ENCODE measurements at places on chromosomes 7 and 10. TPM values are rescaled to one million over a fixed set of nuclear protein-coding genes. Genes with fewer than 3 reads are reported as not detected.

STK31 gene
- total RNA-seq, result not detected

NEUROG3 gene
- total RNA-seq, result not detected

CCNJ gene
- total RNA-seq, result 2.1 TPM

GRCh38 chr10:91908337-91909116 is 759 bp downstream of the FGFBP3 start:
- peak; percentile 76 for DNase-seq

GRCh38 chr7:139071680-139072079 is 35.8 kb upstream of the ZC3HAV1L start:
- no peak for DNase-seq

DNA sequence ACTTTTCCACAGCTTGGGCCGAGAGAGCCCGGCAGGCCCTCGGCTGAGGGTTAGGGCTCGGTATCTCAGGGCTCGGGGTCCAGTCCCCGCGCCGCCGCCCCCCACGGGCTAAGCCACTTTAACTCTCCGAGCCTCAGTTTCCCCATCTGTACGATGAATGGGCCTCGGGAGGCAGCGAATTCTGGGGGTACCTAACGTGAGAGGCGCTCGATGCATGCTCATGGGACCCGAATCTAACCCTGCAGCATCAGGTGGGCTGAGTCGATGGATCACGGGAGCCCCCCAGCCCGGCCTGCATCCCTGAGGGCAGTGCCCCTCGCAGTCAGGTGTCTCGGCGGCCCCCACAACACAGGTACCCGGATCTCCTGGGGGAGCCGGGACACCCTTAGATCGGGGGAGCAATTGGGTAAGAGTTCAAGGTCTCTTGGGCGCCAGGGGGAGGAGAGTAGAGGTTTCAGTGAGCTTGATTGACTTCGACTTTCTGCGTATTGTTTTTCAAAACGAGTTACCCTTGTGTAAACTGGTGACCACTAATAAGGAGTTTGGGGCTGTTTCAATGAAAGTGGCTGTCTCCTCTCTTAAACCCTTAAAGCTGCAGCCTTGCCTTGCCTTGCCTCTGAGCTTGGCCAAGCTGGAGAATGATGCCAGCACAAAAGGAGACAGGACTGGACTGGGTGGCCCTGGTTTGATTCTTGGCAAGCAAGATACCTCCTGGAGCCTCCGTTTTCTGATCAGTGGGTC is 631 bp downstream of the POR start:
- peak; percentile 45 for DNase-seq

GRCh38 chr10:336247-336646 is 201.0 kb downstream of the ZMYND11 start:
- DNase-seq, result no peak

- DNase-seq, result no peak
These were observed 207.7 kb downstream of the TPK1 start for GRCh38 chr7:144628176-144628575.

GRCh38 chr7:44112231-44112996 is 8.3 kb downstream of the AEBP1 start:
- no peak for DNase-seq

DNA sequence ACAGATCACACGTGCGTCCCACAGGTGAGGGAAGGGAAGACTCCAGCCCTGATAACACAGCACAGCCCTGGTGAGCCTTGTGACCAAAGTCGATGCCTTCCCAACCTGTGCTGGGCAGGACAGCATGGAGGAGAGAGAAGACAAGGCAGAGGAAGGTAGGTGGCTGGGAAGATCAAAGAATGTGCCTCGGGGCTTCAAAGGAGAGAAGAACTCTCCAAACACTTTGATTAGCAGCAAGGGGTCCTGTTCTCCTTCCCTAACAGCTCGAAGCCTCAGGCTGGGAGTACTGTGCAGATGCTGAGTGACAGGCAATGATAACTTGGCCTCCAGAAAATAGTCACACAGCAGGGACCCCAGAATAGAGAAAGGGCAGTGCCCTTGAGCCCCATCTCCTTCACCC is 288.5 kb downstream of the TCERG1L start:
- DNase-seq, result no peak

- no peak for DNase-seq
These were observed 96.7 kb upstream of the PDCD4 start for GRCh38 chr10:110775020-110775375.

DNA sequence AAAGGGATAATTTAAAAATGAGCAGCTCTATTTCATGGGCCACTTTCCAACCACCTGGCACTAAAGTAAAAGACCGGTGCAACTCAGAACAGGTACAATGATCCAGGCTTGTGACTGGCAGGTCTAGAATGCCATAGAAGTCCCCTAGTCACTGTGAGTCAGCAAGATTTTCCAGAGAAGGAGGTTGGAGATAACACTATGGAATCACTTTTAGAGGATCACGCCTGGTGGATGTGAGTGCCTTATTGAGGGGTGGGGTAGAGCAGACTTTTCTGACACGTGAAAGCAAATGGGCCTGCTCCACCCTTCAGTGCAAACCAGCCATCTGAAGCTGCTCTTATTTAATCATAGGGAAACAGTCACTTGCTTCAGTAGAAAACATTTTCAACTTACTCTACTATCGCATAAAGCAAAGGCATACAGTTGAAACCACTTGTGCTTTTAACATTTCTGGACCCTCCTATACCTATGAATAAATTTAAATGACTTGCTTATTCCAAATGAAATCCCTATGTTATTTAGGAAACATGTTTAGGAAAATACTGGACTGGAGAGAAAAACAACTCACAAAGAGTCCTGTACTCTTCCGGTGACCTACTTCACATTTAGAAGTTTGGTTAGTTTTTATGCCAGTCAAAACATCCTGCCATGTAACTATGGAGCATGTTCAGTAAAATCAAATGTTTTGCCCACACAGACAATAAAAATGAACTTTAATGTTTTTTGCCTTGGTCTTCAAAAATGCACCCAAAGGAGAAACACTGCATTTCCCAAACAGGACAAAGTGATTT is 21.5 kb upstream of the AKR1C1 start:
- peak; percentile 33 for DNase-seq

- DNase-seq, result no peak
These were observed 83.2 kb downstream of the PDE1C start for GRCh38 chr7:31986878-31987518.

GRCh38 chr10:100057948-100058347 is 23.7 kb downstream of the CPN1 start:
- no peak for DNase-seq

DNA sequence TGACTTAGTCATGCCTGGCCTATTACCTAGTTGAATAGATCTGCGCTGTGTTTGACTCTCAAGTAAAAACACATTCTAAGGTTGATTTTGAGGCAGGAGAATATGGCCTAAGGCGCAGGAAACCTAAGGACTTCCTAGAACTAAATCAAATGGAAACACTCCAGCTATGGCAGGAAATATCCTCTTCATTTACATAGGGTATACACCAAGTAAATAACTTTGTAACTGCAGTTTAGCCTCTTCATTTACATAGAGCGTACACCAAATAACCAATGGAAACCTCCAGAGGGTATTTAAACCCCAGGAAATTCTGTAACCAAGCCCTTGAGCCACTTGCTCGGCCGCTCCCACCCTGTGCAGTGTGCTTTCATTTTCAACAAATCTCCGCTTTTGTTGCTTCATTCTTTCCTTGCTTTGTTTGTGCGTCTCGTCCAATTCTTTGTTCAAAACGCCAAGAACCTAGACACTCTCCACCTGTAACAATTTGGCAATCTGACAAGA is 35.6 kb upstream of the XRCC2 start:
- DNase-seq, result no peak
